CD4-positive, alpha-beta T cell treated with Interleukin-4 for 1 hour (primary cell): ENCODE measurements at places on chromosomes 16 and 17.
A peak's percentile ranks its signal among the peaks of the same experiment; 100 is the strongest.

- no peak for DNase-seq
These were observed 128.9 kb upstream of the GOT2 start for GRCh38 chr16:58863042-58863441.

DNA sequence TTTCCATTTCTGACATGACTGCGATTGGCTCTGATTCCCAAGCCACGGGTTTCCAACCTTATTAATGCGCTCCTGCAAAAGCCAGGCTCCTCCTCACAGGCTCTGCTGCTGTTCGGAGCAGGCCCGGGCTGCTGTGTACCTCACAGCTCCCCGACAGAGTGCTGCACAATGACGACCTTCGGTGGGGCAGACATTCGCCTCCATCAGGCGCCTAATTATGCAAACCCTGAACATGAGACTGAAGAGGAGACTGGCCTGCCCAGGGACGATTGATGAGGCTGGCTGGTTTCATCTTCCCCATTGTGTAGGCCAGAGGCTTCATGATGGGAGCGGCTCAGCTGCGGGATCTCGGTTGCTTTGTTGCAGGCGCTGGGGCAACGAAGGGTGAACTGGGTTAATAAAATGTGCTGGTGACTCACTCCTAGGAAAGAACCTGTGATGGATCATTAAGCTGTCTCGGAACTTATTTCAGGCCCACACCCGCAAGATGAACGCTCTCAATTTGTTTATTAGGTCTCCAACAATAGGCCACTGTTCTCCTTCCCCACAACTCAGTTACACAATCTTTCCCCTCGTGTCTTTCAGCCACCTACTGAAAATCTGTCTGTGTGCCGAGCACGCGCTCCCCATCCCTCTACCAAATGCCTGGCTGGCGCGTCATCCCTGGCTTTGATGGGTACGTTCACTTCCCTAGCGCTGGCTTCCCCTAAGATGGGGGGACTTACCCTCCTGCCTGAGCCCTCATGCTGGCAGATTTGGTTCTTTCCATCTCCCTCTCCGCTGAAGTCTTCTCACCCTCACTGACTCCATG lies 27.2 kb upstream of the TOB1 start:
- no peak for DNase-seq

DNA sequence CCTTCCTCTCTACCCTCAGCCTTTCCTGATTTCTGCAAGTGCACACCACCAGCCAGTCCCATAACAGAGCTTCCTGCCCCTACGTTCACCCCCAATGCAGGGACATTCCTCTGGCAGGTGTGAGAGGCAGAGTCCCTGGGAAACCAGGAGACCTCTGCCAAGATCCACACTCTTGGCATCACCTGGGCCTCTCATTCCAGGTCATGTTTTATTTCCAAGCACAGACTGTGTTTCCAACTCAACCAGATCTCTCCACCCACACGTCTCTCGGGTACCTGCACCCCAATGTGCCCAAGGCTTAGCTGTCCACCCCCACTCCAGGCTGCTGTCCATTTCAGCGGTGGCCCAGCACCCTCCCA lies 21.0 kb upstream of the PHB1 start:
- no peak for DNase-seq

GRCh38 chr16:67456391-67457081 lies 24.4 kb downstream of the ATP6V0D1 start:
- DNase-seq = no peak

DNA sequence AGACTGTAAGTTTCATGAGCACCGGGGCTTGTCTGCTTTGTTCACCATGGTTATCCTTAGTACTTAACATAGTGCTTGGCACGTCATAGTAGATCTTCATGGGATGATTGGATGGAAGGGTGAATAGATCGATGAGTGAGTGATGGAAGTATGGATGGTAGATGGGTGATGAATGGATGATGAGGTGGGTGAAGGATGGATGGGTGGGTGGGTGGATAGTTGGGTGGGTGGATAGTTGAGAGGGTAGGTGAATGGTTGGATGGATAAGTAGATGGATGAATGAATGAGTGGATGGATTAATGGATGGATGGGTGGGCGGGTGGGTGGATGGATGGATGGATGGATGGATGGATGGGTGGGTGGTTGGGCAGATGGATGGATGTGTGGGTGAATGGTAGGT lies 133.2 kb upstream of the PLCG2 start:
- no peak for DNase-seq

GRCh38 chr17:35557353-35557752 lies 3.3 kb downstream of the SLFN14 start:
- no peak for DNase-seq

GRCh38 chr17:82615084-82616020 lies 32.9 kb downstream of the WDR45B start:
- DNase-seq = no peak

DNA sequence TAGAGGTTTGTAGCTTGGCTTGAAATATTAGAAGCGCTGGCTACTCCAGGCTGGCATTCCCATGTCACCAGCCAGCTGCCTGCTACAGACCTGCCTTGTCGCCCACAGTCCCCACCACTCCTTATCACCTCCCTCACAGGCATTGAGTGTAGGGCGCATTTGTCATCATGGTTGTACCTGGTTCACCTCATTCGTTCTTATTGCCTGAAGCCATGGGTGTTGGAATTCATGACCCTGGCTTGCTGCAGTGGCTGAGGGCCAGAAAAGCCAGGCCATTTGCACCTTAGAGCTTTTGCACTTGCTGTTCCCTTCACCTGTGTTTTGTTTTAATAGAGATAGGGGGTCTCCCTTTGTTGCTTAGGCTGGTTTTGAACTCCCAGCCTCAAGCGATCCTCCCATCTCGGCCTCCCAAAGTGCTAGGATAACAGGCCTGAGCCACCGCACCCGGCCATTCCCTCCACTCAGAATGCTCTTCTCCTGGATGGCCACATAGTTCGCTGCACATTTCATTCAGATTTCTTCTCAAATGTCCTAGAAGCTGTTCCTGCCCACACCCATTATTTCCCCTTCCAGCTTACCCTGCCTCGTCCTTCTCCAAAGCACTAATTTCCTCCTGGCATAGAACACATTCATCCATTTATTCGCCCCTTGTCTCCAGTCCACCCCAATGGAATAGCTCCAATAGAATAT lies 97.6 kb downstream of the C16orf78 start:
- DNase-seq = no peak

DNA sequence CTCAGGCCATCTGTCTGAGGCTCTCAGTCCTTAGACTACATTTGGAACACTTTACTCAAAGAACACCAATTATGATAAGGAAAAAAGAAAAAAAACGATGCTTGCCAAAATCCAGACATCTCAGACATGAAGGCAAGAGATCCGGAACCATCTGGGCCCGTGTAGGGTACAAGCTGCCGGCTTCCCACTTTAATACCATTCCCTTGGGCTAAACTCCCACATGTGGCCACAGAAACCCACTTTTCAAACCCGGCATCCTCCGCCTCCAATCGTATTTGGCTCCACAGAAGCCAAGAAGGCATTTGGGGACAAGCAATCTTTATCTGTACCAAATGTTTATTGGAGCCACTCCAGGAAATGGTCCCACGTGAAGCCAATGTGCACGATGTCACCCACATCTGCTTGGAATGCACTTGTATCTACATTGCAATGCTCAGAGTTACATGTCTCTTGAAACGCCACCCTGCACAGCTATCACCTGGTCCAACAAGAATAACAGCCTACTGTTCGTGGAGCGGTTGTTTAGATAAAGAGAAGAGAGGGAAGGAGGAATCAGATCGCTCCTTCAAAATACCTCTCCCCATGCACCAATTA lies 33.5 kb downstream of the XYLT1 start:
- DNase-seq = no peak

- no peak for DNase-seq
These were observed 2.3 kb downstream of the SLC5A11 start for GRCh38 chr16:24848065-24848464.

- DNase-seq = no peak
These were observed 66.7 kb downstream of the TANGO6 start for GRCh38 chr16:68910051-68910450.

DNA sequence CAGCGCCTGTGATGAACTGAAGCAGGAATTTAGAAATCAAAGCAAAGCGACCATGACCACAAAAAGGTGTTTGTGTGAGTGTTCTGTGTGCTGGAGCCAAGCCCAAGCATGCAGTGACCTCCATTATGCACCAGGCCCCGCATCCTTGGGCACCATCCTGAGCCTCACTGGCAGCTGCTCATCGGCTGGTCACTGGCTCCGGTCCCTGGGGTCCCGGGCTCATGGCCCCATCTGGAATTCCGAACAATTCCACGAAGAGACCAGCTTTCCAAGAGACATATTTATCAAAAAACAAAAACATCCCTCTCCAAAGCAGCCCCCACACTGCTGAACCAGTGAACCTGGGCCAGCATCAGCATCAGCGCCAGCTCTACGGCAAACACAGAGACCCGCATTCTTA lies 15.2 kb upstream of the ZNF469 start:
- no peak for DNase-seq

DNA sequence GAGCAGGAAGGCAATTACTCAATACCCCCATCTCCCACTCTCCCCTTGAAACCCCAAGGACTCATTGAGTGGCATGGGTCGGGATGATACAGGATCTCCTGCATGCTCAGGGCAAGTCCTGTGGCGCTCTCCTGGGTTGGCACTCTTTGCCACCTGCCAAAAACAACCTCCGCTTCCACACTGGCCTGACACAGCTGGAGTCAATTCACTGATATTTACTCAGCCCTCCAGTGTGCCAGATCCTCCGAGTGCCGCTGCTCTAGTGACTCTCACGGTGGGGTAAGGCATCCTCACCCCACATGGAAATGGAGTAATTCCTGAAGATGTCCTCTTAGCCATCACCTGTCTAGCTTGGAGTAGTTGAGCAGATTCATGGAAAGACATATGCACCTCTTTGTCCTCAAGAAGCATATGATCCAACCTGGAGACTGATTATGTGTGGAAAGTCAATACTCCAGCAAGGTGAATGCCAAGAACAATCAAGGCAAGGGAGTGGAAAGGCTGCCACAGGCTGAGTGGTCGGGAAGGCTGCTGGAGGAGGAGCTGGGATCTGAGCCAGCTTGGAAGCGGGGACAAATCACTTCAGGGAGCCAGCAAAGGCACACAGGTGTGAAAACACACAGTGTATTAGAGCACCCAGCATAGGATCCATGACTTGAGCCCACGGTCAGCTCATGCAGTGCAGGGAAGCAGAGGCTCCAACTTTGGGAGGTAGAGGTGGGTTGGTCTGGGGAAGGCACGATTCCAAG lies 12.6 kb upstream of the GOSR2 start:
- no peak for DNase-seq

DNA sequence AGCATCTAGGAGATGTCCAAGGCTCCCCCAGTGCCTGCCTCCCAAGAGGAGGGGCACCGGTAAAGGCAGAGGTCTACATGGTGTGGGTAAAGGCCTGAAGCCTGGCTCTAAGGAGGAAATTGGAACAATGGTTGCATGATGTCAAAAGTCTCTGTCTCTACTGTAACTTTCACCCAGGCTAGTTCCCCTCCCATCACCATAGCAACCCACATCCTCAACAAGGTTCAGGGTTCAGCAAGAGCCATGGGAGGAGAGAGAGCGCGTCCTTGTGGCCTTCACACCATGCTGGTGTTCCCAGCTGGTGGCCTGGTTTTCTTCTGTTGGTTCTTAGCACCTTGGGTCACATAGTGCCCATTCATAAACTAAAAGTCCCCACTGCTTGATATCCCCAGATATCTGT lies 196.7 kb upstream of the CDH5 start:
- DNase-seq = no peak

- no peak for DNase-seq
These were observed 36.8 kb upstream of the BCAR1 start for GRCh38 chr16:75288181-75288580.

- DNase-seq = no peak
These were observed 69.4 kb downstream of the CNGB1 start for GRCh38 chr16:57901480-57902069.

DNA sequence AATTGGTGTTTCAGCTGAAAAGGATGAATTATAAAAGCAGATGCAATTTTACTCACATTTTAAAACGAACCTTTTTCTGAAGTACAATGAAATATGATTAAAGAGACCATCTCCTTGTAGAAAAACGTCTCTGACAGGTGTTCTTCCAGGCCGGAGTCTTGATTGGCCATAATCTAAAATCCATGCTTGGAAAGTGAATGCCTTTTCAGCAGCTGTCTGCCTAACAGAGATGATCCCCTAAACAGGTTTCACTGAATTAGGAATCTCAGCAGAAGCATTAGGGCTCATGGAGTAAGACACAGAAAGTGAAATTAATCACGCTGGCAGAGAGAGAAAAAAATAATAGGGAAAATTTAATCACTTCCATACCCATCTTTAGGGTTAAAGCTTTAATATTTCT lies 39.3 kb upstream of the IRX5 start:
- DNase-seq = no peak

GRCh38 chr16:66541388-66542355 lies 8.2 kb downstream of the TK2 start:
- DNase-seq = no peak

DNA sequence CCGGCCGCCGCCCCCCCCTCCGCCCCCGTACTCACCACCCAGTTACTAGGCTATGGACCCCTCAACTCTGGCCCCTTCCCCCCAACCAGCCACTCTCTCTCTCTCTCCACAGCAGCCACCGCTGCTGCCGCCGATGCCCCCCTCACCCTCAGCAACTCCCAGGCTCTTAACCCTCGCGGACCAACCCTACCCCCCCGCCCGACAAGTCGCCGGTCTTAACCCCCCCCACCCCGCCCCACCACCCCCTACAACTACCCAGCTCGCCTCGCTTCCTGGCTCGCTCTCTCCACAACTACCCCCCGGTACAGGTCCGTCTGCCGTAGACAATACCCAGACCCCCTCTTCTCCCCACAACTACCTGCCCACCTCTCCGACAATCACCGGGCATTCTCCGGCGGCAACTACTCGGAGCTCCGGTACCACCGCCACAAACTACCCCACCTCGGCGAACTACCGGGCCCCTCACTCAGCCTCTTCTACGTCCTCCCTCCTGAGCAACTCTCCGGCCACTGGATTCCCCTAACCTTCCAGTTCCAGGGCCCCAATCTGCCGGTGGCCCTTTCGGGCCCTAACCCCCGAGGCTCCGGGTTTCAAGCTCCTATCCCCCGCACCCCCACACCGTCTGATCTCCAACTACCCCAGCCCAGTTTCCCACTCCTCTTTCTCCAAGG lies 702 bp downstream of the PHF23 start:
- peak; percentile 58 for DNase-seq
